ENCODE measurements at places on chromosomes 5 and 9. TPM values are rescaled to one million over a fixed set of nuclear protein-coding genes. Genes with fewer than 3 reads are reported as not detected.

DNA sequence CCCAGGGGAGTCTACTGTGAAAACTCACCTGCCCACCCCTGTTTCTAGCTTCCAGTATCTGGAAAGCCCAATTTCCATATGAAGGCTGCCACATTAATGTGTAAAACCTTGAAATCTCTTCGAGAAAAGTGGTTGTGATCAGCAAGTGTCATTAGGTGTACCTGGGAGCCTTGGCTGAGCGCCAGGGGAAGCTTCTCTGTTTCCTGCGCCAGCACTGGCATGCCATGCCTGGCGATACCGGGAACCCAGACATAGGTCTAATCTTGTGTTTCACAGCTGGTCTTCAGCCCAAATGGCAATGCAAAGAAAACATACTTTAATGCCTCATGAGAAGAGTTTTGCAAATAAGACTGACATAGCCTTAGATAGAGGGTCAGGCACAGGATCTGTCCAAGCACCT lies 101.6 kb downstream of the TENT4A start:
- H3K36me3 ChIP-seq = no peaks in the 10 kb centered on the region
- H3K4me1 ChIP-seq = peaks cover 12% of the 10 kb centered on the region
- no peak overlapping the region for H3K4me3 ChIP-seq
- DNase-seq = no peak
- H3K27me3 ChIP-seq = no peaks in the 10 kb centered on the region
- H3K27ac ChIP-seq = no peak overlapping the region

The PCDHA7 gene
- 0.36 TPM for total RNA-seq

The GLRA1 gene
- total RNA-seq = not detected

- no peaks in the 10 kb centered on the region for H3K4me1 ChIP-seq
- H3K27ac ChIP-seq = no peak overlapping the region
- no peaks in the 10 kb centered on the region for H3K36me3 ChIP-seq
- no peak for DNase-seq
- H3K4me3 ChIP-seq = no peak overlapping the region
Observed at GRCh38 chr5:95836544-95836943, 14.0 kb upstream of the GLRX start.

The TMEM252 gene
- total RNA-seq = not detected

GRCh38 chr5:135891268-135891667 lies 4.4 kb downstream of the IL9 start:
- H3K36me3 ChIP-seq = no peaks in the 10 kb centered on the region
- peaks cover 38% of the 10 kb centered on the region for H3K27me3 ChIP-seq
- H3K4me3 ChIP-seq = no peak overlapping the region
- no peak for DNase-seq
